ENCODE measurements at places on chromosomes 2 and 18.

DNA sequence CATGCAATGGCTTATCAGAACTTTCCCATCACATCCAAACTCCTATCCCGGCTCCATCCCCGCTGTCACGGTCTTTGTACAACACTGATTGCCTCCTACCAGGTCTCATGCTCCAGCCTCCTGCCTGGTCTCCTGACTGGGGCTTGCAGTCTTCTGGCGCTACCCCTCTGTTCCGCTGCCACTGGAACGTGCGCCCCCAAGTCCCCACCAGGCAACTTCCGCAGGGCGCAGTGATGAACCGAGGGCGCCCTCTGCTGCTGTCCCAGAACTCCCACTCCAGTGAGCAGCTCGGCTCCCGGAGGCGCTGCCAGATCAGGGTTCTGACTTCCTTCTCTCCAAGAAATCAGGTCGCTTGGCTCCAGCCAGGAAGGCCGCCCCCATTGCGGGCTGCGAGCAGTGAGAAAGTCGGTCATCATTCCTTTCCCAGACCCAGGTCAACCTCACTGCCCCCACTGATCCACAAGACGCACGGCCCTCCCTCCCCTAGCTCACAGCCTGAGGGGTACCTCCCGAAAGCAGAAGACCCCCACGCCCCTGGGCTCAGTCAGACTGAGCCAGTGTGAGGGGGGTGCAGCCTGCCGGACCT, 43.9 kb upstream of the RAB11FIP5 start:
- DNase-seq, result no peak

GRCh38 chr2:226118471-226119429, 680.9 kb downstream of the IRS1 start:
- no peak for DNase-seq

- no peak for DNase-seq
These were observed 60.0 kb downstream of the GDF7 start for GRCh38 chr2:20726913-20727312.

DNA sequence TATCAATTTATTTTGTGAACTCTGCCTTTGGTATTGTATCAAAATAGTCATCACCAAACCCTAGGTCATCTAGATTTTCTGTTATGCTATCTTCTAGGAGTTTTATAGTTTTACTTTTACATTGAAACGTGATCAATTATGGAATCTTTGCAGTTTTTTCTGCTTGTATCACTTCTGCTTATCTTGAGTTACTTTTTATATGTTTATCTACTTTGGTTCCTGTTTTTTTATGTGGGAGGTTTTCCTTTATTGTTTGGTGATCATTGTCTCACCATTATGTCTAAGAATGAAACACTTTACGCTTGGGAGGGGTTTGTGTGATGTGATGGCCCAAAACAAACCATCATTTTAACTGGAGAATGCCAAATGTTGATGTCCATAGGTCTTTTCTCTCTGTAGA, 261.2 kb downstream of the SPAG16 start:
- DNase-seq, result no peak

DNA sequence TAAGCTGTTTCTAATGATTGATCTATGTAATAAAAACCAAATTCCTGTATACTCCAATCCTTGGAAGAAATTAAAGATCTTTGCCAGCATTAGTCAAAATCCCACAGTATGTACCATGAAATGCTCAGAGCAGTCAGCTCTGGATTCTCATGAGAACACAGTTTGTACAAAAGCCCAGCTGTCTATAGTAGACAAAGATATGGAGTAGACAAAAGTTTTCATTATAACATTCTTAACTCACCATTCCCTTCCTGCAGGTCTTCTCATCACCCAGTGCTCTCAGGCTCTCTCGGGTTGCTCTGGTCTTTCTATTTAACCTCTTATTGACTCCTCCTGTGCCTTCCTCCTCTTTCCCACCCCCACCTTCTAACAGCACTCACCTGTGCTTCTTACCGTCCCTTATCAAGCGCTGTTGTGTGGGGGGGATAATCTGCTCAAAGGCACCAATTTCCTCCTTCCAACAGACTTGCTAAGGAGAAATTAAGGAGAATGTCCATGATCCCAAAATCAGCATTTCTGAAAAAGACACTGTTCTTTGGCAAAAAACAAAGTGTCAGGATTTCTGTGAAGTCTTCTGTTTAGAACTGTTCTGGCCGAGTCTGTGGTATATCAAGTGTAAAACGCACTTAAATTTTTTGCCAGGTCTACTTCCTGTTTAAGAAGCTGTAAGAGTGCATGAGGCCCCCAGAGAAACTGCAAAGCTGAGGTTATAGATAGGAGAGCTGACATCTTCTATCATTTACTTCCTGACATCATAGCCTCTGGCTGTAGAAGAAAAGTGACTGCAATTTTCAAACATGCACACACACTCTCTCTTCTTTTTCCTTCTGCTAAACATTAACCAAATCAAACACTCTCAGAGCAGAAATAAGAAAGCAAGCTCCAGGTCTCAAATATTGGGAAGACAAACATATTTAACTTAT, 144.1 kb downstream of the EVA1A start:
- DNase-seq, result no peak

DNA sequence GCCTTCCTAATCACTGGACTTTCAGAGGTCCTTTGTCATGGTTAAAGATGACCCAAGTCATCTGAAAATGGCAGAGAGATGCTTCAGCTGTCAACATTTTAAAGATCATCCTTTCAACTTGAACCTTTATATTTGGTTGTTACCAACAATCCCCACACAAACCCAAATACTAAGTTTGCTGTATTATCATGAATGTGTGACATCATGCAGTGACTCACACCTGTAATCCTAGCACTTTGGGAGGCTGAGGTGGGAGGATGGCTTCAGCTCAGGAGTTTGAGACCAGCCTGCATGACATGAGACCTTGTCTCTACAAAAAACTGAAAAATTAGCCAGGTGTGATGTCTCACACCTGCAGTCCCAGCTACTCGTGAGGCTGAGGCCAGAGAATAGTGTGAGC, 55.2 kb upstream of the NRP2 start:
- no peak for DNase-seq

DNA sequence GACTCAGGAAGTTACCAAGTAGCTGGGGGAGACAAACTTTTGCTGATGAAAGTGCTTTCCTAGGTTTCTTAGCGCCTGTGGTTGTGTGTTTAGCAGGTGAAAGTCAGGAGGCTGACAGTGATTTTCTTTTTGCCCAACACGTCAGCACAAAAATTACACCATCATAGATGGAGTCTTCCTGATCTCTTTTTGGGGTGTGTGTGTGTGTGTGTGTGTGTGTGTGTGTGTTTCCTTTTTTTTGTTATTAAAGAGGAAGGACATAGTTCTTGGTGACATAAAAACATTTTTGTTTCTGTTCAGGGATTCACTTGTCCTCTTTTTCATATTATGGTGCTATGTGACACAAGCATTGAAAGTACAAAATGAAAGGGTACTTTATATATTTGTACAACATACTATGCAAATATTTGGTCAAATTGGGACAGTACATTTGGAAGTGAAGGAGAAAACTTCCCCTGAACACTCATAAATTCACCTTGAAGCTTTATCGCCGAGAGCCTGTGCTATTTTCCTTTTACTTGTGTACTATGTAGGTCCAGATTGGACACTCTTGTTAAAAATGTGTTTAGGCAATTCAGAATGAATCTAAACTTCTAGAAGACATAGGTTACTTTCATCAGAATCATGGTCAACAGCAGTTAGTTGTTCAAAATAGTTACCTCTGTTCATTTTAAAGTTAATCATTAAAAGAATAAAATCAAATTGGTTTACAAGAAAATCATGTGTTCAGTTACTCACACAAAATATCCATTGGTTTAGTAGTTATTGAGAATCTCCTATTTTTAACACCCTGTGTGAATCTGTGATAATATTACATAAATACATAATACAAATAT, 491.9 kb downstream of the IRS1 start:
- no peak for DNase-seq

- no peak for DNase-seq
These were observed 309.4 kb downstream of the PTPRM start for GRCh38 chr18:7876354-7877104.

DNA sequence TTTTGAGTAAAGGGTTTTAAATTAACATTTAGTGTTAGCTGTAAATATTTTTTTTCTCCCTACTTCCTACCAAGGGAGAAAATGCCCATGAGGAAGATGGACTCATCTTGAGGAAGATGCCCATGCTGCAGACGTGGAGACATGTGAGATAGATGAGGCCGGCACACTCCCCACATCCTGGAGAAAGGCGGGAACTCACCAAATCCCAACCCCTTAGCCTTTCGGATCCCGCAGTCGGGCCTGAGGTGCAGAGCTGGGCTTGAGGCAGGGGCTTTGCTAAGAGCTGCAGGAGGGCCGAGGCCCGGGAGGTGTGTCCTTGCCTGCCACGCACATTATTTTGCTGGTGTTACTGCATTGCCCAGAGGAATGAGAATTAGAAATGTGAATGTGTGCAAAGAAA, 137.9 kb downstream of the NAPG start:
- no peak for DNase-seq

- DNase-seq, result no peak
These were observed 690.4 kb upstream of the NRXN1 start for GRCh38 chr2:51722311-51722710.

GRCh38 chr2:233387667-233388528, 33.6 kb downstream of the DGKD start:
- DNase-seq, result no peak

GRCh38 chr2:183935005-183935404, 663.3 kb upstream of the ZNF804A start:
- no peak for DNase-seq

GRCh38 chr2:239722760-239723470, 302.2 kb downstream of the NDUFA10 start:
- no peak for DNase-seq

GRCh38 chr2:39513641-39514094, 76.6 kb upstream of the MAP4K3 start:
- no peak for DNase-seq

DNA sequence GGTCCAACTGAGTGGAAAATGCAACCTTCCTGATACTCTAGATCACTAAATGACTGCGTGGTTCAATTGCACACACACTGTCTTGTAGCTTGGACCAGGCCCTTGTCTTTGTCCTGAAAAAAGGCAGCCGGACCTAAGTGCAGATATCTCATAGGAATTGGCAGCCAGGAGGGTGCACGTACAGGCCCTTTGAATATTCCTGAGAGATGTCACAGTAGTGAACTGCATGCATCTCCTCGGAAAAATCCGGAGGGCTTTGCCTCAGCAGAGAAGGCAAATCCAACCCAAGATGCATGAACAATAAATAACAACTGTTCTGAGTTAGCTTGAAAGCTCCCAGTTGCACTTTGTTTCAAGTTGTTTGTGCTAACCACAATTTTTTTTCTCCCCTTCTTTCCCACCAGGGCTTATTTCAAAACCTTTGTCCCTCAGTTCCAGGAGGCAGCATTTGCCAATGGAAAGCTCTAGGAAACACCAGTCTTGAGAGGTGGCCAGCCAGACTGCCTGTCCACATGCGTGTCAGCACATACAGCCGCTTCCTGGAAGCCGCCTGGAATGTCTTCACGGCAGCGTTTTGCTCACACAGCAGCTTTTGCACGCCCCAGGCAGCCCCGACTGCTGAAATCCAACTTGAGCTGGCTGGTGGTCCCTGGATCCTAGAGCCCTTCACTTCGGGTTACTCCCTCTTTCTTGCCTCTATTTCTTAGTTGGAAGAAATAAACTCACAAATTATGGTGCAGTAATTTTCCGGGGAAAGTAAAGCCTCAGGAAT, 54.4 kb upstream of the FOSL2 start:
- no peak for DNase-seq

DNA sequence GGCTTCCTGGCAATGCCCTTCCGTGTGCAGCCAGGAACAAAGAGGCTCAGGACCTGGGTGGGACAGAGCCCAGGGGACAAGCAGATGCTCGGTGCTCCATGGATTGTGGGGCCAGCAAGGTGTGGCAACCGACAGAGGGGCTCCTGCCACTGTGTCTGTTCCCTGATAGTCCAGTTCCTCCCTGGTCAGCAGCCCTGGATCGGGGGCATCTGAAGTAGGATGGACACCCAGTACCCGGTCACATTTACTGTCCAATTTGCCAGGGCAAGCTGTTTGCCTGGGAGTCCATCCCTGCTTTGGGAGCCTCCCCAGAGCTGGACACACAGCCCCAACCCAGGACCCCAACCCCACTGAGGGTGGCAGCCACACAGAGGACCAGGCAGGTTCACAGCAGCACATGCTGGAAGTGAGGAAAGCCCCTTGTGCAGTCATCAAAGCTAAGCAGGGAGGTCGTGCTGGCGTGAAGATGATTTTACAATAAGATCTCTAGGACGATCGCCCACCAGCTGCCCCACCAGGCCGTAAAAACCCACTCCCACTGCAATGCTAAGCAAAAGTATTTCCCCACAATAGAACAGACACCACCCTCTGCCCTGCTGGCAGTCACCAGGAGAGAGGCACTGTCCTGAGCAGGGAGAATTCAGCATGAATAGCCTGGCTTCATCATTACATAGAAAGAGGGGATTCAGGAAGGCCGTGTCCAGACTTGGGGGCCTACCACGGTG, 141.7 kb downstream of the NDUFA10 start:
- no peak for DNase-seq

- DNase-seq, result no peak
These were observed 31.8 kb downstream of the GRB14 start for GRCh38 chr2:164589522-164589921.

DNA sequence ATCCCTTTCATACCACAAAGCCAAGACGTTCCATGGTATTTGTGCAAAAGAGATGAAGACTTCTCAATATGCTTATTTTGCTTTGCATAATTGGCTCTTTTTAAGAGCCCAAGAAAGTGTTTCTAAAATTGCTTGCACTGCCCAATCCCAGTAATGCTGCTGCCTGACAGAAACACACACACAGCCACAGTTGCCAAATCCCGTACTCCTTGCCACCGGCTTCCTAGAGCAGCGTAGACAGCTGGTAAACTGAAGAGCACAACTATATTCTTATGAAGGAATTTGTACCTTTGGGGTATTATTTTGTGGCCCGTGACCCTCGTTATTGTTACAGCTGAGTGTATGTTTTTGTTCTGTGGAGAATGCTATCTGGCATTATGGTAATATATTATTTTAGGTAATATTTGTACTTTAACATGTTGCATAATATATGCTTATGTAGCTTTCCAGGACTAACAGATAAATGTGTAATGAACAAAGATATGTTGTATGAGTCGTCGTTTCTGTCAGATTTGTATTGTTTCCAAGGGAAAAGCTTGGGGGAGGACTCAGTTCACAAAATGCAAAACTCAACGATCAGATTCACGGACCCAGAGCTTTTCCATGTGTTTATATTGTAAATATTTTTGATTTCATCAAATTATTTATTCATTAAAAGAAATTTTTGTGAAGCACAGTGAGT, 202.9 kb upstream of the RAB12 start:
- no peak for DNase-seq

GRCh38 chr2:181985632-181986205, at the start of gene PPP1R1C:
TSS of gene PPP1R1C (plus strand) at chr2:181985853. CDS start at chr2:181986111, 258 bp downstream.
- no peak for DNase-seq

DNA sequence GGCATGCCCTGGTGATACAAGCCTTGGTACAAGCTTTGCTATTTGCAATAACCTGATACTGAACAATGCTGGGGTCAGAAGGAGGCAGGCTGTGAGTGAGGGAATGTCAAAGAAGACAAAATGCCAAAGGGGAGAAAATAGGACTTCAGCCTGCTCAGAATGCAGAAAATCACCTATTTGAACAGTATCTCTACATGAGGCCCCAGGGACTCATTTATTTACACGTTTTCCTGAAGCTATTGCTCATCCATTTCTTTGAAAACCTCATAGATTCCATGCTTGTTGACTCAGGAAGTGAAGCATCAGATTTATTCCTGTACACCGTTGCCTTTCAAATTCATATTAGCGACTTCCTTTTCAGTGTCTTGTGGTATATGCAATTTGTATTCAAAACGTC, 69.4 kb upstream of the CBLN2 start:
- no peak for DNase-seq

- DNase-seq, result no peak
These were observed 457.5 kb upstream of the FANCL start for GRCh38 chr2:58698620-58699019.
